ENCODE measurements at places on chromosomes 5 and 9.

DNA sequence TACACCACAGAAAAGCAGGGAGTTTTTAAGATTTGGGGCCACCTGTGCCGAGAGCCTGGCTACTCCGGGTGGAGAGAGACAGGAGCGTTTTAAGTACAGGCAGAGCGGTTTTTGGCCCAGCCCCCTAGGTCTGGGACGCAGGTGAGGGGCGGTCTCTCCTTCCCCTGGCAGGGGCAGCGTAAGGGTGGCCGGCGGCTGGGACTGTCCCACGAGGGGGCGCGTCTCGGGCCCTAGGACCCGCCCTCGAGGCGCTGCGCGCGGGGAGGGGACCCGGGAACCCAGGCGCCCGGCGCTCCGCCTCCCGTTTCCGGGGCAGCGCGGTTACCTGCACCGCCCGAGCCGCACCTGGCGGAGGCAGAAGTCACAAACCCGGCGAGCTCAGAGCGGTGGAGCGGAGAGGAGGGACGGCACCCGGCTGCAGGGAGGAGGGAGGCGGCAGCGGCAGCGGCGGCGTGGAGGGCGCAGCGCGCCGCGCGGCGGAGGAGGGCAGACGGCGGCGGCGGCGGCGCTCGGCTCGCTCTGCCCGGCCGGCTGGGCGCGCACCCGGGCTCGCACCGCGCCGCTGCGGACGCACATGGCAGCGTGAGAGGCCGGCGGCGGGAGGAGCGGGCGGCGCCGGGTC lies at the start of gene WWC1:
Gene WWC1, plus strand, starts transcription at position 304 of the 622 bp plus-strand sequence. CDS start 508 bp downstream, outside the sequence.
- DNase-seq: no peak

DNA sequence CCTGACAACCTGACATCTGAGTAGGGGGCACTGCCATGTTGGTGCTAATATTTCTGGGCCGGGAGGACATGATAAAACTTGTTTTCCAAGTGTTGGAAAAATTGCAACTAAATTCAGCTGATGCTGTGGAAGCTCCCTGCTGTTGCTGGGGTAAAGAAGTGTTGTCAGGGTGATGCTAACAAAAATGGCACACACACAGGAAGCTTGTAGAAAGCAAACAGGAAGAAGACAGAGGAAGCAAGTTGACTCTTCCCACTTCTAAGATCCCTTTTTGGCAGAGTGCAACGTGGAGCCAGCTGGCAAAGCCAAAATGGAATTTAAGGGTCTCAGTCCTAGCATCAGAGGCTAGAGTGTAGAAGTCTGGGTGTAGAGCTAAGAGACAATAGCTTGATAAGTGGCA lies 11.3 kb upstream of the RIOK2 start:
- no peak for DNase-seq

DNA sequence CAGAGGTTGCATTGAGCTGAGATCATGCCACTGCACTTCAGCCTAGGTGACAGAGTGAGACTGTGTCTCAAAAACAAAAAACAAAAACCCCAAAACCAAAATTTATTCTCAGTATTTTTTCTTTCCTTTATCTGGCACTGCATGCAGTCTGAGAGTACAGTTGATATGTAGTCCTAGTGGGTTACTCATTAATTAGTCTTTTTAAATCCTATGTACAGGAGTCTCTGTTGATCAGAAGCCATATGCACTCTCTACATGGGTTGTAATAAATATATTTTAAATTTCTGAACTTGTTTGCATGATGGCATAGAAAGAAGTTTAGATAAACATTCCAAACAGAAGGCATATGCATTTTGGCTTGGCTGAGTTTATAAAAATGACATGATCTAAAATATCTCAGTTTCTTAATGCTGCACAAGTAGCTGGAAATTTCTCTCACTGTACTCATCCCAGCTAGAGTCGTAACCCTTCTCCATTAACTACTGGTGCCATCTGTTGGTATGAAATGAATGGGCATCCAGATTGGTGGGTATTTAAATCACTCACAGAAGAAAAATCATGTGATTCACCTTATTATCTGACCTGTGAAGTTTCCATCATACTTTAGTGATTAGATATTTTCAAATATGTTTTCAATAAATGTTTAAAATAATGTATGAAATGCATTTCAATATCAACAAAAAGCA lies 284.8 kb downstream of the CTNND2 start:
- peak; percentile 85 for DNase-seq

GRCh38 chr9:77981332-77981731 lies 50.3 kb downstream of the GNAQ start:
- no peak for DNase-seq
